ENCODE measurements at places on chromosomes 11 and 22.
A peak's percentile ranks its signal among the peaks of the same experiment; 100 is the strongest.

DNA sequence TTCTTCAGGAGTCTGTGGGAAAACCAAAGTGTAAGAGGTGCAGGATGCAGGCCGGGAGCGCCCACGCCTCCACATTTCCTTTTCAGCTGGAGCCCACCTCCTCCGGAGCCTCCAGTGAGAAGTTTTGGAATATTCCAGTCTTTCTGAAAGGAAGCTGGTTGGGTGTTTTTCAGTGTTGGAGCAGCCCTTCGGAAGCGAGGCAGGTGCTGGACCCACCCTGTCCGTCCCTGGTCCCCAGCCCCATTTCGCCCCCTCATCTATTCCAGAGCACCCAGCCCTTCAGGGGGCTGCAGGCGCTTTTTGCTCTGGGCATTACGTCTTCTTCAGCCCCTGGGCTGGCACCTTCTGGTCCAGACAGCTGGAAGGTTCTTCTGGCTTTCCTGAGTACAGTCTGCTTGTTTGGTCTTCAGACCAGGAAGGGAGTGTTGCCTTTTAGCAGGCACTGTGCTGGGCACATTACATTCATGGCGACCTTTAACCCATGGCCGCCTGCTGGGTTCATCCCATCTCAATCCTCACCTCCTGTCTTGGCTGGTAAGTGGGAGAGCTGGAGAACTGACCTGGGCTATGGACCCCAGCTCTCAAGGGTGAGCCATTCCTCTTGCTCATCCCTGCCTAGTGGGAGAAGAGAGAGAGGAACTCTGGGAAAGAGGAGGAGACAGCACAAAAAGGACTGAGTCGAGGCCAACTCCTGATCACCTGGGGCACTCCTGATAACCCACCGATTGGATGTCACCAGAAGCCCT is 710 bp upstream of the THY1 start:
- DNase-seq, result no peak

GRCh38 chr22:47144076-47144765 is 381.8 kb downstream of the TBC1D22A start:
- no peak for DNase-seq

- peak; percentile 50 for DNase-seq
Observed at GRCh38 chr11:28529540-28530410, 421.6 kb downstream of the METTL15 start.

GRCh38 chr11:74168838-74169237 is 2.0 kb downstream of the C2CD3 start:
- no peak for DNase-seq

- DNase-seq, result no peak
Observed at GRCh38 chr11:2510626-2511402, 66.0 kb downstream of the KCNQ1 start.

DNA sequence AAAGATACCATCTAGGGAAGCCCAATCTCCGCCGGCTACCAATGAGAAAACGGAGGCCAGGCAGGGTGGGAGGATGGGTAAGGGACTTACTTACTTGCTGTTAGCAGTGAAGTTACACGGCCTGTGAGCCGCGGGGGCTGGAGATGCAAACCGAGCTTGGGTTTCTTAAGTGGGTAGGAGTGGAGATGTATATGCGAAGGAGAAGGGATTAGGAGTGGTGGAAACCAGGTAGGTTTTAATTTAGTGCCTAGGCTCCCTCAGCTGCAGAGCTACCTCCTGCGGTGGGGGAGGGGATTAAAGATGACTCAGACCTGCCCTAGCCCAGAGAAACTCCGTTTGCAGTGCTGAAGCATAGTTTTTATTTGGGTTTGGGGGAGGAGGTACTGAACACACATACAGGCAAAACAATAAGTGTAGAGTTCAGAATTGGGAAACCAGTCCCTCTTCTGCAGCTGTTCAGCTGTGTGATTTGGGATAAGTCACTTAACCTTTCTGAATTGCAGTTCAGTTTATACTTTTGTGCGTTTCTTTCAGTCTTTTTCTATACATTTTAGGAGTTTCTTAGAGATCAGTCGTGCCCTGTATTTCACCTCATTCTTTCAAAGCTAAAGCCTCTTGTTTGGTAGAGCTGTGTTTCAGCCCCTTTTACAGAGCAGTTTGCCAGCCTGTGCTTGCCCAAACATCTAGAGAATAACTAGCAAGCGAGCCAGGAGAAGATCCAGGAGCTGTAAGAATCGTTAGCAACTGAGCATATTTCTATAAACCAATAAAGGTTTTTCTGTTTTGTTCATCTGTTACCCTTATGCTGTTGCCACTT is 596 bp upstream of the TNRC6B start:
- DNase-seq, result peak; percentile 58

GRCh38 chr11:76075716-76076115 is 130.6 kb downstream of the WNT11 start:
- DNase-seq, result no peak

DNA sequence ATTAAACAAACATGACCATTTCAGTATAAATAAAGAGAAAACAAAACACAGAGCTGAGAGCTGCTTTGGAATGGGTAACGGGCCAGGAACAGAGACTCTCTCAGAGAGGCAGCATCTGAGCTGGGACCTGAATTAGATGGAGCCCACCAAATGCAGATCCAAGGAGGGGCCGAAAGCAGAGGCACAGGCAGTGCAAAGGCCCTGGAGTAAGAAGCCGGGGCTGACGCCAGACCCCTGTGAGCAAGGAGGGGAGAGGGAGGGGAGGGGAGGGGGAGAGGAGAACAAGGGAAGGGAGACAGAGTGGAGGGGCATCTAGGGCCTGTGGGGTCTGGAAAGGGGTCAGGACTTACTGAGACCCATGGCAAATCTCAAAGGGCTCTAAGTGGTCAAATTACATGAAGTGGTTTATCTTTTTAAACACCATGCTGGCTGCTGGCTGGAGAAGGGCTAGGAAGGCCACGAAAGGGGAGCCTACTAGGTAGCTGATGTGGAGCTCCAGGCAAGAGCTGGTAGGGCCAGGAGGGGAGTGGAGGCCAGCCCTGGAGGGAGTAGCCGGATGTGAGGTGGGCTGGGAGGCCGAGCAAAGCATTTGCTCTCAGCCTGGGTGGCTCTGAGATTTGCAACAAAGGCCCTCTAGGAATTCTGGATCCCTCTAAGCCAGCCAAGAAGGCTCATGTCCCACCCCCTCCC is 3.2 kb downstream of the OSBPL5 start:
- DNase-seq, result no peak

- peak; percentile 58 for DNase-seq
Observed at GRCh38 chr11:123841174-123841573, 35.0 kb upstream of the OR6M1 start.

DNA sequence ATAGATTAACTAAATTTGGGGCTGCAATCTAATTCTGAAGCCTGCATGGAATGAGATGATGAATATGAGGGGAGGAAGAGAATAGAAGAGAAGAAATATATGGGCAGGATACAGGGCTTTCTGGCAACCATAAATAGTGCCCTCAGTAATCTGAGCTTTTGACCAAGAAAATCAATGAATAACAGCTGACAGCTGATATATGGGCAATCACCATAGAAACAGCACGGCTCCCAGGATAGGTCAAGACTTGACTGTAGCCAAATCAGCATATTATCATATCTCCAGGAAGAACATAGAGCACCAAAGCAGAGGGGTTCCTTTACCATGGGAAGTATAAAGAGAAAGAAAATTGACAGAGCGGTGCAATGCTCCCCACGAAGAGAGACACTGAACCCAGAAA is 643.8 kb upstream of the TENM4 start:
- no peak for DNase-seq

DNA sequence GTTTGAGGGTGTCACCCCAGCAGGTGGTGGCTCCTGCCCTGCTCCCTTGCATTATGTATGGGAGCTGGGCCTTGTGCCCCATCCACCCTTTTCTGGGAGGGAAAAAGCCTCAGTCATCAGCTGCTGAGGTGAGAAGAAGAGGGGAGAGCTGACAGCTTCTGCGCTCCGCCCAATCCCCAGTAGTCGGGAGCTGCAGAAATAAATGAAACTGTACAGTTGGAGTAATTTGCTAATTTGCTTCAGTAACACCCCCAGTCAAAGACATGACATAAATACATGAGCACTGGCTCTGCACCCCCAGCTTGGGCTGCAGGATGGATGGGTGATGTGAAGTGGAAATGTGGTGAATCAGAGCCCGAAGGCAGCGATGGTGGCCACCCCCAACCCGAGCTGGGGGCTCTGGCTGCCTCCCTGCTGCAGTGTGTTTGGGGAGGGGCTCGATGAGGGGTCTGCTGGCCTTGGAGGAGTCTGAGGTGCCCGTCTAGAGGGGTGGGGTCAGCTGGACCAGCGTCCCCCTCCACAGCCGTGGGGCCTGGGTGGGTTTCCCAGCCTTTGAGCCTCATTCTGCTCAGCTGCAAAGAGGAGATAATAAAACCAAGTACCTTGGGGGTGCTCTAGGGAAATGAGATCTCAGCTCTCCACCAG is 59.2 kb downstream of the MPPED1 start:
- no peak for DNase-seq

- DNase-seq, result no peak
Observed at GRCh38 chr11:113564527-113565130, 89.4 kb upstream of the DRD2 start.

DNA sequence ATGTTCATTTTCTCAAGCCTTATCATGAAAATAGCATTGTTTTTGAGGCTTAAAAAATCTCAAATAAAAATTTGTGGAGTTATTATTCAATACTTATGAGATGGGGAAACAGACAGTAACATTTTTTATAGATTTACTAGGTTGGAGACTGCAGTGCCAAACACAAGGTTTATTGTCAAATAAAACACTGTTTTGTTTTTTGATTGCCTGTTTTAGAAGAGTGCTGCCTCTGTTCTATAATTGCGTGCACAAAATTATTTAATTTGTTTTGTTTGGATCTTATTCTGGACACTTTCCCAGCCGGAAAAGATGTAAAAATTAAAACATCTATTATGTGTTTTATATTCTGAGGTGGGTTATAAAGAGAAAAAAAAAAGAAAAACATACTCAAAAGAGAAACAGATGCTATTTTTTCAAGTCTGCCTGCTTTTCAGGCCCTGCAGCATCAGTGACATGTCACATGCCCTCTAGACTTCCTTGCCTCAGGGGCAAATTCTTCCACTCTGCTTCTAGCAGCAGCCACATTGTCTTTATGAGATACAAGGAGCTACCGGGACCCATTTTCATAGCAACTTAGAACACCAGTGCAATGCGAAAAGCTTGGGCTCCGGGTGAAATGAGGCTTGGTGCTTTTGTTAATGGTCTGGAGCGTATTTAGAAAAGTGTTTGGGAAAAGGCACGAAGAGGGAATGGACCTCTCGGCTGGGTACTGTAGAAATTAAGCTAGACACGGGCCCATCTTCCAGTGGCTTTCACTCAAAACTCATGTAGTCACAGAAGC is 77.5 kb downstream of the EFCAB6 start:
- DNase-seq, result no peak

DNA sequence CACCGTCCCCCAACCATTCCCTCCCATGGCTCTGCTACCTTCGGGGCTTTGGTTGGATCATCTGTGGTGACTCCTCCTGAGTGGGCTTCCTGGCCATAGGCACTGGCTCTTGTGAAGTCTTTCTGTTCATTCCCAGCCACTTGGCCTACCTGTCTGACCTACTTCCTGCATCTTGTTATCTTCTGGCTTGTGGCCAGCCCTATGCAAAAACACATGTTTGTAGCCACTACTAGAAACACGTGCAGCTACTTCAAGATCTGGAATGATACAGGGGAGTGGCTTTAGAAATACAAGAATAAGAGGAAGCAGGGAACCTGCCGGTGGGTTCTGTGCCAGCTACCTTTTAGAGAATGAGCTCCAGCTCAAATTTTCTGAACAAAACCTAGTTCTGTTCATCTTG is 20.9 kb downstream of the RCOR2 start:
- DNase-seq, result no peak

- no peak for DNase-seq
Observed at GRCh38 chr11:71201231-71201630, 51.1 kb downstream of the SHANK2 start.

DNA sequence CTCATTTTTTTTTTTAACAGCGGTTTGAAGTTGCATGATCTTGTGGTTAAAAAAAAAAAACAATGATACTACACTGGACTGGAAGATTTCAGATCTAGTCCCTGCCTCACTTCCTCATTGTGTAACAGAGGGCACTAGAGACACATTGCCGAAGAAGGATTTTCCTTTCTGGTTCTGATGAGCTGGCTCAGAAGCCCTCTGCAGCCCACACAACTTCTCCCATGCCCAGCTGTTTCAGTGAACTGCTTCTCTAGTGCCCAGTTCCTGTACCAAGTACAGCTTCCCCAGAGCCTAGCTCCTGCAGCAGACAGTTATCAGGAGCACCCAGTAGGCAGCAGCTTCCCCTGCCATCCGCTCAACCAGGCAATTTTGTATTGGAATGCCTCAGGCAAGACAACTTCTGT is 29.5 kb upstream of the ANO5 start:
- no peak for DNase-seq

Data from RKO (cell line).